ENCODE measurements at places on chromosomes 1 and 21.

DNA sequence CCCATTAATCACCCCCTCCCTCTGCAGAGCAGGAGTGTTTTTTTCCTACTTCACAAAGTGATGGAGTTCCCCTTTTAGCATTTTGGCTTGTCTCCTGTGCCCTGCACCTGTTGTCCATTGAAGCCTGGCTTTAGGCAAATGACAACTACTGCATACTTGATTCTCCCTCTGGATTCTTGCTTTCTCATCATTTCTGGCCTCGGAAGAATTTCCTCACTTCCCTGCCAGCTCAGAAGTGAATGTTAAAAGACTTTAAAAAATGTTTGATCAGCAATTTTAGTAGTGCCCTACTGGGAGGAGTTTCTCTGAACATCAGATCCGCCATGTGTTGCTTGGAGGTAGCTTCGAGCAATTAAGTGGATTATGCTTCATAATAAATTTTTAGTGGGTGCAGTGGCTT, 28.1 kb downstream of the RCOR3 start:
- DNase-seq: no peak

GRCh38 chr21:29074007-29074376, 544 bp upstream of the CCT8 start:
- DNase-seq: no peak

- DNase-seq: peak; percentile 68
Observed at GRCh38 chr1:220748089-220748934, at the start of gene MTARC2. Gene MTARC2 (plus strand): TSS chr1:220748322. CDS start chr1:220748532, 210 bp downstream.

- DNase-seq: no peak
Observed at GRCh38 chr21:45889961-45890360, 91.6 kb upstream of the COL6A1 start.

Measured in T1000 (cell line).